ENCODE measurements at places on chromosomes 7 and 10.

GRCh38 chr10:103710490-103710889 is 144.9 kb downstream of the SH3PXD2A start:
- DNase-seq, result no peak

- DNase-seq, result no peak
Observed at GRCh38 chr7:27125986-27126394, 4.6 kb downstream of the HOXA4 start.

GRCh38 chr7:114269714-114270113 is 144.9 kb upstream of the FOXP2 start:
- no peak for DNase-seq

- no peak for DNase-seq
Observed at GRCh38 chr10:75408911-75409885, 7.6 kb upstream of the ZNF503 start.

DNA sequence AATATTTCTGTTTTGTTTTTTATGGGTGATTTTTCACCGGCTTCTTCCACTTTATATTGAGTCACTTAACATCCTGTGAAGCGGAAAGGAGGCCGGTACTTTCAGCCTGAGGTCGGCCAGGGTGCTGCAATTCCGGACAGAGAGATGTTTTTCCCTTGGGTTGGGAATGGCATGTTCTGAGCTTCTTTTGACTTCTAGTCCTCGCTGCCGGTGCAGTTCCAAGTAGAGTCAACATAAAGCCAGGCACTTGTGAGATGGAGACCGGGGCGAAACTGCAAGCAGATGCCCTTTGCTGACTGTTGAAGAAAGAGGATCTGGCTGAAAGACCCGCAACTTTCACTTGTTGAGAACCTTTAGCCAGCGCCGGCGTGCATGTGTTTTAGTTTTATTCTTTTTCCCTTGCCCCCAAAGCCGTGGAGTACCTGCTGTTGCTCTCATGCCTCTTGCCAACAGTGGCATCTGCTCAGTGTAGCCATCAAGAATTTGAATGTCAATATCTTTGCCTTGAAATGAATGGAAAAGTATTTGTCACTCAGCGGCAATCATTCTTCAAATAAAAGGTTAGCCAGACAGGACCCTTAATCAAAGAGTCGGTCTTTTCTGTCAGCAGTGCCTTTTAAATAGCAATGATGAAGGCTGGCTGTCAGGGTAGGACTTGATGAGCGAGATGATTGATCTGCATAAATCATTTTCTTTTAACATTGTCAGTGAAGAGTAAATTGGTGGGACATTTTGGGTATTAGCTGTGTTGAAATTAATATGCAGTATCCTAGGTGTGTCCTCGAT is 351.2 kb downstream of the LRMDA start:
- DNase-seq, result no peak

- no peak for DNase-seq
Observed at GRCh38 chr10:70985824-70986622, 97.7 kb upstream of the PCBD1 start.

DNA sequence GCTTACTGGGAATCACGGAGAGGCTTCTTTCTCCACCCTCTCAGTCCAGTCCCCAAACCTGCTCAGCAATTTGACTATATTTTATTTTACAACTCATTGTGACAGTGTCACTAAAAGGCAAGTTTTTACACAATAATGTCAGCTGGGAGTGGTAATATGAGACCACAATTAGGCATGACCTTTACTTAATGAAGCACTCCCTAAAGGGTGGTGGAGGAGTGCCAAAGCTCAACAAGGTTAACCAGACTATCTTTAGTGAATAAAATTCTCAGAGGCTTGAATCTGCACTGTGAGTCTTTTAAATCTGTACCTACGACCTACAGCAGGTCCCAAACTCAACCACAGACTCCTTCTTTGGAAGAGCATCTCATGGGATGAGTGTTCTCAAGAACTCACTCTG is 215.6 kb downstream of the TAX1BP1 start:
- DNase-seq, result no peak

- DNase-seq, result no peak
Observed at GRCh38 chr10:45471059-45471458, 97.0 kb downstream of the ALOX5 start.

DNA sequence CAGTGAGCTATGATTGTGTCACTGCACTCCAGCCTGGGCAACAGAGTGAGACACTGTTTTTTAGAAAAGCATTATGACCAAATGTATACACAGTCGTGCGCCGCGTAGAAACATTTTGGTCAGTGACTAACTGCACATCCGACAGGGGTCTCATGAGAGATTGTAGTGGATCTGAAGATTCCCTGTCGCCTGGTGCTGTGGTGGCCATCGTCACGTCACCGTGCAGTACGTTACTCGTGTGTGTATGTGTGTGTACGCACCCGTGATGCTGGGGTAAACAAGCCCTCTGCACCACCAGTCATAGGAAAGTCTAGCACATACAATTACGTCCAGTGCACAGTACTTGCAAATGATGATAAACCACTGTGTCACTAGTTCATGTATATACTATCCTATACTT is 109.4 kb downstream of the ELFN1 start:
- no peak for DNase-seq

DNA sequence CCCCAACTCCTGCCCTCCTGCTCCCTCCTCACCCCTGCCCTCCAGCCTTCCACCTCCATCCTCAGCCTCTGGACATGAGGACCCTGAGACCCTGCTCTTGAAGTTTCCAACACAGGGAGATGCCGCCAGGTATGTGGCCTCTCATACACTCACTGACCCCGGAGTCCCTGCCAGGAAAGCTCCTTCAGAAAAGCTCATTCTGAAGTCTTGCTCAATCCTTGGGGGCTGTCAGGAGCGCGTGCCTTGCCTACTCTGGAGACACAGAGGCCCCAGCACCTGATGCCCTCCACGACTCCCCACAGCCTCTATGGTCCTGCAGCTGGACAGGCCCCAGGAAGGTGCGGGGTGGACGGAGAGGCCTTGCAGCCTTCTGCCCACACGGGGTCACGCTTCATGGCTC is 11.0 kb downstream of the NUDT1 start:
- DNase-seq, result no peak

GRCh38 chr7:48279420-48279819 is 108.2 kb downstream of the ABCA13 start:
- DNase-seq, result no peak

GRCh38 chr7:139731802-139732470 is 45.9 kb downstream of the HIPK2 start:
- DNase-seq, result no peak

DNA sequence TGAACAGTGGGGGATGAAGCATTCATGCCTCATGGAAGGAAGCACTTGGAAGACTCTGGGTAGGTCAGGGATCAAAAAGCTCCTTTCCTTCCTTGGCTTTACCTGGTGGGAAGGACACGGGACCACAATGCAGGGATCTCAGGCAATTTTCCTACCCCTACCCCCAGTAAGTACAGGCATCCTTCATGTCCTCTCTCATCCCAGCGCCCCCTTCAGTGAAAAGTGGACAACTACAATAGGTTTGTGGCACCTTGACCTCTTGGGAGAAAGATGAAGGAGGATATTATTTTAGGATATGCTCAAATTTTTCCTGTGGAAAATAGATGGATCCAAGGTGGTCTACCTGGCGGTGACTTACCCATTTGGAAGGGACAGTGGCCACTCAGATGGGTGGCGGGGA is 16.5 kb downstream of the AFAP1L2 start:
- no peak for DNase-seq

DNA sequence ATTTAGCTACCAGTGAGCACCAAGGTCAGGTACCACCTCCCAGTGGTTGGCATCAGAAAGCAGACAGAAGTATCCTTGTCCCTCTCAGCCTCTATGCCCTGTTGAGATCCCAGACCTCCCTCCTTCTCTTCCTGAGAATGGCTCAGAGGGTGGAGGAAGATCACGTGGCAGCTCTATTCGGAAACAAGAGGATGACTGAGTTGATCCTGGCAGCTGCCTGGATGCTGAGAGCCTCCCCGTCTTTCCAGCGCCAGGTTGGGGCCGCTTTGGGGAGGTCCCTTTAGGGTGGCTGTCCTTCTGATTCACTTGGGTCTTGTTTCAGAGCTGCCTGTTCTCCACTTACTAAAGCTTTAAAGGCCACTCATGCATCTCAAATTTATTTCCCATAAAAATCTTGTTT is 36.9 kb upstream of the NPFFR1 start:
- no peak for DNase-seq

- DNase-seq, result no peak
Observed at GRCh38 chr10:94260455-94260854, 102.3 kb downstream of the NOC3L start.

- no peak for DNase-seq
Observed at GRCh38 chr10:95407546-95407945, 116.7 kb upstream of the PDLIM1 start.

DNA sequence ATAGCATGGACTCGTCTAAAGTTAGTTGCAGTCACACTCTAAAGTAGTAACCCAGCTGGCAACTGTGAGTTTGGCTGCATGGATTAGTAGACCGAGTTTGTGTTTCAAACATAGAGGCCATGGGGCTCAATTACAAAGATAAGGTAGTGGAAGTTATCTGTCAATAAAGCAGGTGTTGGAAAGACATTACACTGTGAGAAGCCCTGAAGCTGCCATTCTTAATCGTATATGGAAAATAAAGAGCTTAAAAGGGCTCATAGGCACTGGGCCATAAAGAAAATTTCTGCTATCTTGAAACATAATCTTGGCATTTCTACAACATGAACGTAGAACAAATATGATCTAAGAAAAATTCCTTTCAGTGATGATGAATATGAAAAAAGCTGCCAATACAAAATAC is 837.7 kb downstream of the REEP3 start:
- no peak for DNase-seq

DNA sequence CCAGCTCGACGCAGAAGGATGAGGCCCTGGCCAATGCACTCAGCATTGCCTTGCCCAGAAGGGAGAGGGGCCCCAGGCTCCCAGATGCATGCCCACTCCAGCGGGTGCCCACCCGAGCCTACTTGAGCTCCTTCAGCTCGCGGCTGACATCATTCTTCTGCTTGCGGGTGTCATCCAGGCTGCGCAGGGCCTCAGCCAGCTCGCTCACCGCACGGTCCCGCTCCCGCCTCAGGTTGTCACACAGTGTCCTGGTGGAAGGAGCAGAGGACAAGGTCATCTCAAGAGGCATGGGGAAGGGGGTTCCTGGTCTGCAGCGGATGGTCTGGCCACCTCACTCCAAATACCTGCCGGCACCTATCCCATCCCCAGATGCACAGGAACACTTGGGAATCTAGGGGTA is 92.8 kb downstream of the DLG5 start:
- DNase-seq, result no peak

DNA sequence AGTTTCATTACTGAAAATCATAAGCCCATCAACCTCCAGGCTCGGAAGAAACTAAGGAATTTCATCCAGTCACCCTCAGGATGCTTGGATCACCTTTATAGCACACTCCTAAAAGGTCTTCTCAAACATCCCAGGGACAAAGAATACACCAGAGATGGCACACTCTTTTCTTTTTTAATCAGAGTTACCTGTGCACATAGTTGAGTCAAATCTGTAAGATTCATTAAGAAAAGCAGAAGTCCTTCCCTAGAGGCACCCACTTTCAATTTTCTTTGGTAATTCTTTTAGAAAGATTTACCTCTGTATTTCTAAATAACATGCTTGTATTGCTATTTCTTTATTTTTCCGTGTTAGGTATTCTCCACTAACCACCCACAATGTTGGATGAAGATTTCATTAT is 50.6 kb upstream of the IL6 start:
- DNase-seq, result no peak

DNA sequence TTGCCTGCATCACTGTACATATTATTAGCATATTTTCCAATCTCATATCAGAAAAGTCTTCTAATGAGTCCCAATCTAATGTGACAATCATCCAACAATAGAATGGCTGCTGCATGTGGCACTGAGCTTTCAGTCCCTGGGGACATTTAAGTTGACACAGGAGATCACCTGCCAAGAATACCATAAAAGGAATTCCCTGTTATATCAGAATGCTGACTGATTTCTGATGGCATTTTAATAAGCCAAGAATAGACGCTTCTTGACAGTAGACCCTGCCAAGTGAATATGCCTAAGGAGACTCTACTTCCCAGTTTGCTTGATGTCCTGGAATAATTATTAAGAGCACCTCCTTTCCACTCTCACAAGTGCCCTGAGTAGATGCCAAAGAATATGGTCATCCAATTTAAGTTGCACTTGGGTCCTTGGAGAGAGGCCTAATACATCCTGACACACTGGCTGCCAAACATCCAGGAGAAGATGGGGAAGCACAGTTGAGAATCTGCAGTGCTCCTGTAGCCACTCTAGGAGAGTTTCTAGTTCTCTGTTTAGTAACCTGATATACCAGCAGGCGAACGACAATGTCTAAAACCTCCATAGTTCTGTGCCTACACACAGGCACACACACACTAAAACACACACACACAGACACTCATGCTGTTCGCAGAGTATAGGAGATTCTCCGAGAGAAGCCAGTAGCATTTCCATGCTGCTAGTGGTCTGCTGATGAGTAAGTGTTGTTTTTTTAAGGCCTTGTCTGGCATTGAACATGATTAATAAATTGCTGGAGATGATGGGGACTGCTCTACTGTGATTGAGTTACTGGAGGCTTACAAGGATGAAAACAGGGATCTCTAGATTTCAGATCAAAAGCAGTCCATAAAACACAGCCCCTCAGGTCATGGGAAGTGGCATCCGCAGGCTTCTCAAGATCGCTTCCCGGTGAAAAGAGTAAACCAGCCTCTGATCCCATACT is 369.6 kb downstream of the KCNMA1 start:
- DNase-seq, result no peak

- no peak for DNase-seq
Observed at GRCh38 chr10:79056736-79057391, 11.9 kb upstream of the ZMIZ1 start.

GRCh38 chr10:11285171-11285570 is 267.5 kb downstream of the CELF2 start:
- DNase-seq, result no peak

DNA sequence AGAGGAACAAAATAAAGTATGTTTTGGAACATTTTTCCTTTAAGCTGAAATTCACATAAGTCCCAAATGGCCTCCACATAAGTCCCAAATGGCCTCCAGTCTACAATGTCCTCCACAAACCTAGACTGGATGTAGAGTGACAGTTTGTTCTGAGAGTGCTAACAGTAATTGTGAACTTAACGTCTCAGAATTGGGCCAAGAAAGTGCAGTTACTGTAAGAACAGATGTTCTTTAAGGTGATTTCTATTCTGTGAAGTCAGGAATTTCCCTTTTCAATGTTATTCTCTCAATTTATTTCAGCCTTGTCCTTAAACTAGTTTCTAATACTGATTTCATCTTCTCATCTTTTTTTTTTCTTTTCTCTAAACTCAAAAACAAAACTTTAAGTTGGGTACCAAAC is 188.7 kb upstream of the SEMA3E start:
- no peak for DNase-seq

DNA sequence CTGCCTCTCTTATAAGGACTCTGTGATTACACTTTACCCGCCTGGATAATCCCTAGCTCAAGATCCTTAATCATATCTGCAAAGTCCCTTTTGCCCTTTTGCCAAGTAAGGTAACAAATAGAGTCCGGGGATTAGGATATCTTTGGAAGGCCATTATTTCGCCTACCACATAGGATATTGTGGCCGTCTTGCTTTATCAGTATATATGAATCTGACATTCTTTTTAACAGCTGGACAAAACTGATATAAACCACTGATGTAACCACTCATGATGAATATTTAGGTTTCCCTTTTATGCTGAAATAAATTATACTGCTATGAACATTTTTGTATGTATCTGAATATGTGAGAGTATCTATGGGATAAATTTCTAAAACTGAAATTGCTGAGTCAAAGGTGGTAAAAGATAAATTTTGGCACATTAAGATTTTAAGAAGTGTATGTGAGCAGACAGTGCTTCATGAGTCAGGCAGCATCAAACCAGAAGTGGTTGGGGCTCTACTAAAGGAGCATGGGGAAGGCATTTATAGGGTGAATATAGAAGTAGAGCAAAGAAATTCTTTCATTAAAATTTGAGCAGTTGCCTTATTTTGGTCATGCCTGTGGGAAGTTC is 44.7 kb downstream of the AVL9 start:
- DNase-seq, result no peak
